Putamen (tissue), 1 donor: ENCODE measurements at places on chromosomes 1 and 21.
A peak's percentile ranks its signal among the peaks of the same experiment; 100 is the strongest.

GRCh38 chr1:233295975-233296322, 424 bp upstream of the PCNX2 start:
- no peak for DNase-seq

GRCh38 chr1:220880726-220881506, 1.7 kb downstream of the HLX start:
- no peak for DNase-seq

- no peak for DNase-seq
These were observed 8.2 kb upstream of the GRIK3 start for GRCh38 chr1:37042506-37042905.

- no peak for DNase-seq
These were observed 6.5 kb downstream of the TTLL10 start for GRCh38 chr1:1179983-1180861.

GRCh38 chr1:176692988-176693696, 230.2 kb downstream of the PAPPA2 start:
- DNase-seq: no peak

GRCh38 chr21:17688912-17689874, 76.5 kb upstream of the BTG3 start:
- no peak for DNase-seq

- DNase-seq: no peak
These were observed 70.6 kb upstream of the PAXBP1 start for GRCh38 chr21:32842146-32842545.

DNA sequence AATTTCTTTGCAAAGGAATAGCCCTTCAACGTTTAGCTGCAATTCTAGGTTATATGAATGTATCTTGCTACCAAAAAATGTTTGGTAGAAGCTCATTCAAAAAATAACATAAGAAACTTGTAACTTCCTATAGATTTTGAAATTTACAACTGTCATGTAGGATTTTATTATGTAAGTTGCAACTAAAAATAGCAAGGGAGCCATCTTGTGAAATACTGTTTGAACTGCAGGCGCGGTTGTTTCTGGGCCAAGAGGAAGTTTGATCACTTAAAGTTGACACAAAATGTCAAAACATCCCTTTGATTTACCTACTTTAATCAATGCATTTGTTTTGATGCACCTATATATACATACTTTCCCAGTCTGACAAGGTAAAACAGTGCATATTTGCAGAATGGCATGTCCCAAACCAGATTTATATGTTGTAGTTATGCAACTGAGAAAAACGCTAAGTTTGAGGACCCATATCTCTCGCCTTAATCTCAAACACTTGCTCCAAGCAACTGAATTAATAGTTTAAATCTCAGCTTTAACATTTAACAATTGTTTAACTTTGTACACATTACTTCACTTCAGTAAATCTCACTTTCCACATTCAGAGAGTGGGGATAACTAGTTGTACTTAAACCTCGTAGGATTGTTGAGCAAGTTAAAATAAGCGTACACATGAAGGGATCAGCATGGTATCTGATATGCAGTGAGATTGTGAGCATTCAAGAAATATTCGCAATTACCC, 63.9 kb downstream of the KCNK2 start:
- peak; percentile 5 for DNase-seq

DNA sequence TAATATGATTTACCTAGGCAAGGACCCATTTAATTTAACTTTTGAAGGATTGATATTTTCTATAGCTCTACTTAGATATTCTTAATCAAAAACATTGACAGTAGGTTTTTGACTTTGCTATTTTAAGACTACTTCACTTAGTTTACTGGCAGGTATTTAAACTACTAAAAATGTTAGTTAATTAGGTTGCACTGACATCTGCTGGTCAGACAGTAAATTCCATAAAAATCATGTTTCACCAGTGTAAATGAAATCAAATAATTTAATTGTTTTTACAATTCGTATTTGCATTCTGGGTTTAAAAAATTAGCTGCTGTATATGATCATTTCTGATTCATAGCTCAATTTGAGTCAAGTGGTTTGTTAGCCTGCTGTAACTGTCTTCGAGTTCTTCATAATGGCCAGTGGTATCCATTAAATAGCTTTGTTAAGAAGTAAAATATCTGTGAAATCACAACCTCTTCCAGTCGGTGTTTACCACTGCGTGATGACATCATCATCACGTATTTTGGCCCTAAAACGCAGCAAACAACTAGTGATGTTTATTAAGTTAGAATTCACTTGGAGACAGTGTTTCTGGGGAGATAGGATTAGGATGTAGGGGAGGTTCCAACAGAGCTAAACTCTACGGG, 26.2 kb downstream of the EXTL2 start:
- no peak for DNase-seq

DNA sequence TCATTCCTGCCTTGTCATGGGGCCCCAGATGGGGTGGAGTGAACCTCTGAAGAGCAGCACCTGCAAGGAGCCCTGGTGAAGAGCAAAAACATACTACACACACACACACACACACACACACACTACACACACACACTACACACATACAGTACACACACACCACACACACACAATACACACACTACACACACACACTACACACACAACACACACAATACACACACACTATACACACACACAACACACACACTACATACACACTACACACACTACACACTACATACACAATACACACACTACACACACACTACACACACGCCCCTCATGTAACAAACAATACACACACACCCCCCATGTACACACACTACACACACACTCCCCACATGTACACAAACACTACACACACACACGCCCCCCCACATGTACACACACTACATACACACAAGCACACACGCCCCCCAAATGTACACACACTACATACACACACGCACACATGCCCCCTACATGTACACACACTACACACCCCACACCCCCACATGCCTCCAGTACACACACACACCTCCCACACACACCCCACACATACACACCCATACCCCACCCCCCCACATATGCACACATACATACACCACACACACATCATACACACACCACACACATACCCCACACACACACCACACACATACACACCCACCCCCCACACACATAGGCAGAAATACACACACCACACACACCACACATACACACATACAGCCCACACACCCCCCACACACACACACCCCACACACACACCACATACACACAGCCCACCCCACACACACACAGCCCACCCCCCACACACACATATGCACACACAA, 9.3 kb downstream of the SLC2A5 start:
- DNase-seq: no peak

DNA sequence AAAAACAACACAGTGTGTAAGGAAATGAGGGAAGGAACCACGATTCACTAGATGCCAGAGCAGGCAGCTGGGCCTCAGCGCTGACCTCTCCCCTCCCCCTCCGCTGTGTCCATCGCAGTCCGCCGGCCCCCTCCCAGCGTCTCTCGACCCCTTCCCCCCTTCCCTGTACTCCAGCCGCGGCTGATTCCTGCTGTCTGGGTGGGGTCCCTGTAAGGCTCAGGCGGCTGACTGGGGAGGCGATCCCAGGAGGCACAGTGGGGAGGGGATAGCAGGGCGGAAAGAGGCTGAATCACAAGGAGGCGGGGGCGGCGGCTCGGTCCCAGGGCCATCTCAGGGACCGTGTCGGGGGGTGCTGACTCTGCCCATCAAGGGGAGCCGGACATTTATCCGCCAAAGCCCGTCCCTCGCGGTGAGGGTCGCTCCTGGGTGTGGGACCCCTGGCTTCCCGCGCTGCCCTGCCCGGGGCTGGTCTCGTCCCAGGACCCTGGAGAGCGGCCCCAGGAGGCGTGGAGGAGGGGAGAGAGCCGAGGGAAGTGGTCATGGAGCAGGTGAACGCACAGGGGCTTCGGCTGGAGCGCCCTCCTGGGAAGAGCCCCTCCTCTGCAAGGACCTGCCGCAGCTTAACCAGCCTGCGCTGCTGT, 241.9 kb downstream of the PTPRU start:
- DNase-seq: no peak

- DNase-seq: no peak
These were observed 314.4 kb upstream of the RUNX1 start for GRCh38 chr21:35363458-35363857.

DNA sequence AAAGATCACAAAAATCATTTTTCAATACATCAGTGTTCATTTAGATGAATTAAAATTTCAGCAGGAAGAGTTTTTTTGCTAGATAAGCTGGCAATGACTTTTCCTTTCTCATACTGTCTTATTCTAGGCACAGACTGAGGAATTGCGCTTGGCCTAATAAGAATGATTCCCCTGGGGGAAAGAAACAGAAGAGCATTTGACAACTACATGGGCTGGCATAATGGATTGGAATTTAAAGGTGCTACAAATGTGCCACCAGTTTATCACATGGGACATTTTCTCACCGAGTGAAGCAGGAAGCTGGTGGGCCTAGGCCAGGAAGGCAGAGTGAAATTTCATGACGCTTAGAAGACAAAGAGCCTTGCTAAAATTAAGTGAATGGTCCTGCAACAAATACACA, 39.3 kb downstream of the CDKN2C start:
- no peak for DNase-seq

DNA sequence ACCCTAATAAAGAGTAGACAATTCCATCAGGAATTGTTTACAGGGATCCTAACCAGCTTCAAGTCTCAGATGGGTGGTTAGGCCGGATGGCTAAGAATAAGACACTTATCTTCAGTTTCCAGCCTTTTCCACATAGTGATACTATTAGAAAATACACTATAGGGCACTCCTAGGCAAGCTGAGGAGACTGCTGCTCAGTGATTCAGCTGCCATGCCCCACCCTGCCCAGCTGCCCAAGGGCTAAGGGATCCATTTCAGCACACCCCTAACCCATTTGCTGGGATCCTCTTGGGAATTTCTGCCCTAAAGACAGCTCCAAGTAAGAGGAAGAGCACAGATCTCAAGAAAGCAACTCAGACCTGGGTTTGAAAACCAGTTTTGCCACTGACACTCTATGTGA, 31.9 kb downstream of the PLPP3 start:
- DNase-seq: no peak

GRCh38 chr1:115239426-115239825, 98.6 kb downstream of the NGF start:
- no peak for DNase-seq

DNA sequence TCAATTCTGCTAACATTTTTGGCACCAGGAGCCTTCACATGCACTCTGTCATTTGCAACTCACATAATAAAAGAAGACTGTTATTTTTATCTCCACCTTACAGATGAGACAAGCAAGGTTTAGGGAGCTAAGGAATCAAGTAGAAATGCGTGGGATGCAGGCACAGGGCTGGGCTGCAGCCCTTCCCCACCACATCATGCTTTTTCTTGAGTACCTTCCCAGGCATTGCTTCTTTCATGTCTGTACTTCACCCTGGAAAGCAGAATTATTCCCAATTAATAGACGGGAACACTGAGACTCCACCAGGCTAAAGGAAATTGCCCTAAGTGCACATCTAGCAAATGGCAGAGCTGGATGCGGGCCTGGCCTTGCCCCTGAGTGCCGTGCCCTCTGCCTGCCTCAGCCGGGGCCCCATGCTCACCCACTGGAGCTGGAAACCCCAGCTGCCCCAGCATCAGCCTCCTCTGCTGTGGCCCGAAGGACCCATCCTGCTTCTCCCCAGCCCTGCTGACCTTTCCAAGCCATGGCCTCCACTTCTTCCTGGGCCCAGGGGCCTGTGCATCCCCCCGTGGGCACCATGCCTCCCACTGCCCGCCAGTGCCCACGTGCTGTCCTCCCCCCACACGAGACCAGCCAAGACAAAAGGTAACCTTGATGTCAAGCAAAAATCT, 257.5 kb downstream of the TOMM20 start:
- DNase-seq: peak; percentile 34

DNA sequence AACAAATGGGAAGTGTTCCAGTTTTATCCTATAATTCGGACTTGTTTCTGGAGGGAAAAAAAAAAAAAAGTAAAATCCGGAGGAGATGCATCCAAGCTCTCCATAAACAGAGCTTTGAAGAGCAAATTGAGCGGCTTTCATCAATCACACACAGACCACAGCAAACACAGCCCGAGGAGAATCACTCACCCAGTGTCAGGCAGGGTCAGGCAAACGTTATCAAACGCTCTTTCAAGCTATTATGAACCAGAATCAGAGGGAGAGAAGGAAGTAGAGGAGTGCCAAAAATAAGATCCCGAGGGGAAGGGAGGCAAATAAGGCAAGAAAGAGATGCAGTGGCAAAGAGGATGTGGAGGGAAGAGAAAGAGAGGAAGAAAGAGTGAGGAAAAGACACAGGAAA, 188.3 kb upstream of the CAMK1G start:
- no peak for DNase-seq

DNA sequence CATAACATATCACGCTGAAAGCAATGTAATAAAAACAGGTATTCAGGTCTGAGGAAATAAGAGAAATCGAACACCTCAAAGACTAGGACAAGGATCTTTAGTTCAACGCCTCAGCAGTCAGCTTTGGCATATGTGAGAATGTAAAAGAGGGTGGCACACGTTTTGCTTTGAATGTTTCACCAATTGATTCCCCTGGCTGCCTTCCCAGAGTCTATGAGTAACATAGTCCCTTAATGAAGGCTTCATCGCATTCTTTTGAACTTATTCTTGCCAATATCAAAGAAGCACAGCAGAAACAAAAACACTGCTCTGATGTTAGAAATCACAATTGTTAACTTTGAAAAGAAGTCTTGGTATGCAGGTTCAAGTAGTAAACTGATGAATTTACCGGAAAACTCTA, 764.8 kb downstream of the ADGRL2 start:
- DNase-seq: no peak

GRCh38 chr1:86247597-86248279, 91.2 kb upstream of the COL24A1 start:
- DNase-seq: no peak

- no peak for DNase-seq
These were observed 24.4 kb downstream of the SNAP47 start for GRCh38 chr1:227759341-227760300.

GRCh38 chr1:110305900-110306420, 33.2 kb upstream of the RBM15 start:
- DNase-seq: no peak

DNA sequence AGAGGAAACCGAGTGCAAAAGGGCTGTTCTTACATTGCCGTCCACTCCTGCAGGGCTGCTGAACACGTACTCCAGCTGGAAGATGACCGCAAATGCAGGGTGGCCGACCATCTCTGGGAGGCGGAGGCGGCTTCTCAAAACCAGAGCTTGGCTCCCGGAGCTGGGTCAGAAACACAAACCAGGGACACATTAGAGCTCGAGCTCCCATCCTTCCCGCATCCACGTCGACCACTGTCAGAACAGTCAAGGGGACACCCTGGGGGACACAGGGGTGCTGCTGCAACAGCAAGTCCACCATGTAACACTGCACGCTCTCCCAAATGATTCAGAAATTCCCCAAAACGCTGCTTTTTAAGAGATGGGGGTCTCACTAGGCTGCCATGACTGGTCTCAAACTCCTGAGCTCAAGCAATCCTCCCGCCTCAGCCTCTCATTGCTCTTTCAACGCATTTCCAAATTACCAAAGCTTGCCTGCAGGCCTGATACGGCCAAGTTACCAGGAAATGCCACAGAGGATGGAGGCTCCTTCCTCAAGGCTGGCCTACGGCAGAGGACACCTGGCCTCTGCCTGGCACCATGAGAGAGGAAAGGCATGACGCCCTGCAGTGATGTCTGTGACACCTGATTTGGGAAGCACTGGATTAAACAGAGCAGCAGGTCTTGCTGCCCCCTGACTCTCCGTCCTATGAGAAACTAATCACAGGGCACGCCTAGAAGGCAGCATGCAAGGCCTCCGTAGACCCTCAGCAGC, 45.0 kb downstream of the NPHP4 start:
- no peak for DNase-seq

GRCh38 chr1:32063261-32063681, 9.5 kb upstream of the TMEM39B start:
- DNase-seq: peak; percentile 72
